NCI-H2029 treated with DMSO at 0.1 percent for 48 hours (cell line): ENCODE measurements at places on chromosomes 5 and 9.

GRCh38 chr9:38202336-38202938 lies 133.4 kb upstream of the SHB start:
- DNase-seq = no peak

GRCh38 chr5:169870211-169870610 lies 110.1 kb downstream of the INSYN2B start:
- DNase-seq = no peak

DNA sequence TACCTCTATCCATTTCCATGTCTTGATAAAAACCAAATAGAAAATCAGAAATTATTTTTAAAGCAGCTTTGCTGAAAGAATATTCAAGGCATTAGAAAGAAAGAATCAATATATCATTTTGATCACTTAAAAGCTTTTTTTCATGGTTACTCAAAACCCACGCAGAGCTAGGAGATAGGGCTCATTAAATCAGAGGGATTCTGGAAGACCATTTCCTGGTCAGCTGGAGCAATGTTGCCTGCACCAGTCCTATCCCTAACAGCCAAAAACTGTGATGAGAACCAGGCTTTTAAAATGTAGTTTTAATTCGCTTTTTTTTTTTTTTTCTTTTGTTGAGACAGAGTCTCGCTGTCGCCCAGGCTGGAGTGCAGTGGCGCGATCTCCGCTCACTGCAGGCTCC lies 72.3 kb downstream of the ARSB start:
- no peak for DNase-seq

- no peak for DNase-seq
These were observed 1.5 kb downstream of the NDFIP1 start for GRCh38 chr5:142110046-142110531.

DNA sequence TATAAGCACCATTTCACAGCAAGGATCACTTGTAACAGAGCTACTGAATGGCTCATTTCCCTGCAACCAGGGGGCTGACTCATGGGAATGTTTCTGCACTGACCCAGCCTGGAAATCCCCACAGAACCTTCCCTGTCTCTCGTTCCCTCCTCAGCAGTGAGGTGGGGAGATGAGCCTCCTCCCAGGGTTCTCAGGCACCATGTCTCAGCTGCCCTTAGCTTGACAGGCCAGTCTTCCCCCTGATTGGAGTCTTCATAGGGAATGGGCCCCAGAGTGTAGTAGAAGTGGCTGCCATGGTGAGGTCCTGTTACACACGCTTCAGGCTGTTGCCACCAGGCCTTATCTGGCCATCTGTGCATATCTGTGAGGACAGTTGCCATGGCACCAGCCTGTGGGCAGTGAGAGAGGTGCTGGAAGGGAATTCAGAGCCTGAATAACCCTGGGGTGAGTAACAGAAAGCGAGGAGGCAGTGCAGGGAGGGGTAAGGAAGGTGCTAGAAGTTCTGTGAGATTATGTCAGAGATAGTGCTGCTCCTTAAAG lies 324.4 kb downstream of the ENC1 start:
- no peak for DNase-seq

GRCh38 chr5:169112016-169112415 lies 188.9 kb downstream of the SLIT3 start:
- no peak for DNase-seq

DNA sequence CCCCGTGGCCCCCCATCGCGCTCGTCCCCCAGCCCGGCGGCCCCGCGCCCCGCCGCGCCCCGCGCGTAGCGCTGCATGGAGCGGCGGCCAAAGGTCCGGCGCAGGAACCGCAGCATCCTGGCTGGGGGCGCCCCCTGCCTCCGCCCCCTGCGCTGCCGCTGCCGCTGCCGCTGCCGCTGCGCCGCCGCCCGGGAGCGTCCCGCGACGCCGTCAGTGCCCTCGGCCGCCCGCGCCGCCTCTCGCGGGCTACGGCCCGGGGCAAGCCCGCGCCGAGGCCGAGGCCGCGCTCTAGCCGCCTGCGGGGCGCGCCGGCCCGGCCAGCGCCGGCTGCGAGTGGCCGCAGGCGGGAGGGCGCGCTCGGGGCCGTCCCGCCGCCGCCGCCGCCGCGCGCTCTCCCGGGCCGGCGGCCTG lies 523 bp downstream of the EPB41L4B start:
- DNase-seq = no peak

DNA sequence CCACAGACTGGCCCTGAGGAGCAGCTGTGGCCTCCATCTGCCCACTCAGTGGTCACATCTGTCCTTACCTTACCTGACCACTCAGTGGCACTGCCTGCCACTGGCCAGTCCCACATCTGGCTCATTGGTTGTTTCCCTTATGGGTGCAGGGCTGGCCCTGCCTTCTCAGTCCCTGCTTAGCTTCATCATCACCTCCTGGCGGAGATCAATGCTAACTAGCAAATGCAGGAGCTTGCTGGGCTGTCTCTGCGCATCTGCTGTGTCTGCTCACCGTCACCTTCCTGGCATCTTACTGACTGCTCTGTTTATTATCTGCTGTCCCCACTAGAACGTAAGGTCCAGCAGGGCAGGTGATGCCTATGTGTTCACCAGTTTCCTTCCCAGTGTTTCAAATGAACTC lies 356.9 kb downstream of the SEMA5A start:
- DNase-seq = no peak

DNA sequence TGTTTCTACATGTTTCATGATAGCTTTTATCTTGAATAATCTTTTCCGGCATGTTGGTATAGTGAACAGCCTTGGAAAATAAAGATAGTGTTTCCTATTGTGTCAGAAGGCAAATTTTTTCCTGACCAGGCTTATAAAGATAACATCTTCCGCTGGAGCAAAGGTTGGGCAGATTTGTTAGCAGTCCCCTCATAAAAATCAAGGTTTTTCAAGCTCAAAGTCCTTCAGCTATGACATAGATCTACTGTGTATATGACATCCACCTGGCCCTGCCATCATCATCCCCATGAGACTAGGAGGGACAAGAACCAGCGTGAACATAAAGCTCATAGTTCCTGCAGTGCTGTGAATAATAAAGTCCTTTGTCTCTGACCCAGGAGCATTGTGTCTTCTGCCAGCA lies 30.4 kb upstream of the OTULINL start:
- no peak for DNase-seq
